Pancreas (tissue), 10 donors: ENCODE measurements at places on chromosomes 1 and 21. TPM values are rescaled to one million over a fixed set of nuclear protein-coding genes. Genes with fewer than 3 reads are reported as not detected.

DNA sequence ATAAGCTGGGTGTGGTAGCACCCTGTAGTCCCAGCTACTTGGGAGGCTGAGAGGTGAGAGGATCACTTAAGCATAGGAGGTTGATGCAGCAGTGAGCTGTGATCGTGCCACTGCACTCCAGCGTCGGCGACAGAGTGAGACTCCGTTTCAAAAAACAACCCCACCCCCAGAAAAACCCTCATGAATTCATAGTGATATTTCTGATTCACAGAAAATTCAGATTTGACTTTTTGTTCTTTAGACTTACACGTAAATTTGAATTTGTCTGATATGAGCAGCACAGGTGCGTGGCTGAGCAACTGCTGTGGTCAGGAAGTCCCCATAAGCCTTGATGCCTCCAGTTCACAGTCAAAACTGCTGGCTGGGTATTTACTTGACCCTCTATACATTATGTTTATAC, 10.0 kb upstream of the MORC3 start:
- no peak for DNase-seq

LUZP1 gene
- total RNA-seq = 10.1 TPM

- DNase-seq = no peak
Observed at GRCh38 chr1:244042293-244042692, 8.8 kb upstream of the ZBTB18 start.

- DNase-seq = no peak
Observed at GRCh38 chr1:97783751-97784150, 137.1 kb downstream of the DPYD start.

- no peak for DNase-seq
Observed at GRCh38 chr1:7435276-7436055, 335.6 kb upstream of the VAMP3 start.
